ENCODE measurements at places on chromosomes 11 and 22.

- DNase-seq, result peak; percentile 100
Measured at GRCh38 chr11:129143335-129143734, 48.8 kb downstream of the ARHGAP32 start.

DNA sequence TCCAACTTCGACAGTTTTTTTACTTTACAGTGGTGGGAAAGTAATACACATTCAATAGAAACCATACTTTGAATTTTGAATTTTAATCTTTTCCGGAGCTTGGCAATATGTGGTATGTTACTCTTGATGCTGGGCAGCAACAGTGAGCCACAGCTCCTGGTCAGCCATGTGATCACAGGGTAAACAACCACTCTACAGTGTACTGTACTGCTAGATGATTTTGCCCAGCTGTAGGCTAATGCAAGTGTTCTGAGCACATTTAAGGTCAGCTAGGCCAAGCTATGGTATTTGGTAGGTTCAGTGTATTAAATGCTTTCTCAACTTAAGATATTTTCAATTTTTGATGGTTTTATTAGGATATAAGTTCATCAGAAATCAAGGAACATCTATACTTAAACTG, 48.7 kb upstream of the GRIK4 start:
- no peak for DNase-seq

DNA sequence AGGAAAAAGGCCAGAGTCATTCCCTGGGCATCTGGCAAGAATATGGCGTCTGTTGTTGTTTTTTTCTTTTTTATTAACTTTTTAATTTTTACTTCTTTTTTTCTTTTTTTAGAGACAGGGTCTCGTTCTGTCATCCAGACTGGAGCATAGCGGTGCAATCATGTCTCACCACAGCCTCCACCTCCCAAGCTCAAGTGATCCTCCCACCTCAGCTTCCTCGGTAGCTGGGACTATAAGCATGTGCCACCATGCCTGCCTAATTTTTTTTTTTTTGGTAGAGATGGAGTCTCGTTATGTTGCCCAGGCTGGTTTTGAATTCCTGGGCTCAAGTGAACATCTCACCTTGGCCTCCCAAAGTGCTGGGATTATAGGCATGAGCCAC, 54.0 kb upstream of the PRDM11 start:
- no peak for DNase-seq

DNA sequence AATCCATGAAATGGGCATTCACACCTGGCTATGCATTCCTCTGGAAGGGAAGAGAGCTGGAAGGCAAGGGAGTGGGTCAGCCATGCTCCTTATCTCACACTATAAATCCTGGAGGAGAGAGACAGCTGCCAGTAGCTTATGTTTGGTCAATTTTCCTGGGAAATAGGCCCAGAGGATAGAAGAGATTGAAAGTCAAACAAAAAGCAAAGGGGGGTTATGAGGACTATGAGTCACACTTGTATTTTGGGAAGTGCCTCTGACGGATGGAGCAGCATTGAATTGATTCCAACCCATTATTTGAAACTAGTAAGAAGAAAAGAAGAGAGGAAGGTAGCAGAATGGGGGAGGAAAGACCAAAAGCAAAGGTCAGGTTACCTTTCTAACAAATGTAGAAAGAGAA, 25.0 kb downstream of the SNX19 start:
- DNase-seq, result peak; percentile 34

GRCh38 chr11:42713753-42714152, 598.0 kb upstream of the API5 start:
- no peak for DNase-seq

DNA sequence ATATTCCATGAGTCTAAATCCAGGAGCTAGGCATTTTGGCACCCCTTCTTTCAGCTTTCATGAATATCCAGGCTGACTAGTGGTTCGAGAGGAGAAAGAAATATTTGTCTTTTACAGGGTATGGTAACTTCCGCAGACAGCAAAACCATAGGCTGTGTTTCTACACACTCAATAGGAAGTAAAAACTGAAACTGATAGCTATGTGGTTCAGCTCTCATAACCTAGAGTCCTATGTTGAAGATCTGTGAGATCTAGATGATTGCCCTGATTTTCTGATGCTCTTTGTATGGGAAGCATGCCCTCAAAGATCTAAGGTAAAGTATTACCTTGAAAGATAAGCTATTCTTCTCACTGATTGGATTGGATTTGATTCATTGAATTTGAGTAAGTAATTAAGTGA, 118.3 kb downstream of the CD44 start:
- no peak for DNase-seq

DNA sequence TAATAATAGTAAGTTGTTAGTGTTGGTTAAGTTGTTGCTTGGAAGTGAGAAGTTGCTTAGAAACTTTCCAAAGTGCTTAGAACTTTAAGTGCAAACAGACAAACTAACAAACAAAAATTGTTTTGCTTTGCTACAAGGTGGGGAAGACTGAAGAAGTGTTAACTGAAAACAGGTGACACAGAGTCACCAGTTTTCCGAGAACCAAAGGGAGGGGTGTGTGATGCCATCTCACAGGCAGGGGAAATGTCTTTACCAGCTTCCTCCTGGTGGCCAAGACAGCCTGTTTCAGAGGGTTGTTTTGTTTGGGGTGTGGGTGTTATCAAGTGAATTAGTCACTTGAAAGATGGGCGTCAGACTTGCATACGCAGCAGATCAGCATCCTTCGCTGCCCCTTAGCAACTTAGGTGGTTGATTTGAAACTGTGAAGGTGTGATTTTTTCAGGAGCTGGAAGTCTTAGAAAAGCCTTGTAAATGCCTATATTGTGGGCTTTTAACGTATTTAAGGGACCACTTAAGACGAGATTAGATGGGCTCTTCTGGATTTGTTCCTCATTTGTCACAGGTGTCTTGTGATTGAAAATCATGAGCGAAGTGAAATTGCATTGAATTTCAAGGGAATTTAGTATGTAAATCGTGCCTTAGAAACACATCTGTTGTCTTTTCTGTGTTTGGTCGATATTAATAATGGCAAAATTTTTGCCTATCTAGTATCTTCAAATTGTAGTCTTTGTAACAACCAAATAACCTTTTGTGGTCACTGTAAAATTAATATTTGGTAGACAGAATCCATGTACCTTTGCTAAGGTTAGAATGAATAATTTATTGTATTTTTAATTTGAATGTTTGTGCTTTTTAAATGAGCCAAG, 2.7 kb downstream of the NEAT1 start:
- peak; percentile 77 for DNase-seq

DNA sequence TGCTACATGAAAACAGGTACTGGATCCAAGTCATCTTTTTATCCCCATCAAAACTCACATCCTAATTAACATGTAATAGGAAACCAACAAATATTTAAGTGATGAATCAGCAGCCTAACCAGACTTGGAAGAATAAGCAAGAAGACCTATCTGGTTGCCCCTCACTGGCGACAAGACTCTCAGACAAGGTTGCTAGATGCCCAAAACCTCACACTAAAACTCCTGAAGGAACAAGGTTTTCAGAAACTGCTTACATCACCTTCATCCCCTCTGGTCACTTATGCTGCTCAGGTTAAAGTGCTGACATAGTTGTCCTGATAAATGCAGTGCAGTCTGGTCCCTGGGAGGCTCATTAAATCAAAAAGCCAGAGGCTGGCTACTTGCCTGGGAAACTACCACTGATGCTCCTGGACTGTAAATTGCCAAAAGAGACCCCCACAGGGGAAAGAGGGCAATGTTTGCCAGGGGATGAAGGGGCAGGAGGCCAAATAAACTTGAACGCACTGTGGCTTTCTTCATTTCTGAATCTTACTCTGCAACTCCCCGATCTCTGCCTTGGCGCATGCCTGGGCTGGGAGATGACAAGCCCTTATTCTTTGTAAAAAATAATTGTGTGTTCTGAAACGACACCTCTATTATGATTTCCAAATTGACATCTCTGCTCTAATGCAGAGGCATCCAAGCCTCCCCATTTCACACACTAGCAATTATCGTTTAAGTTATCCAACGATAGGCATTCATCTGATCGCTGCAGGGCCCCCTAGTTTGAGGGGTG, 72.7 kb downstream of the AMBRA1 start:
- peak; percentile 73 for DNase-seq

- DNase-seq, result no peak
Measured at GRCh38 chr11:9626496-9627394, 37.1 kb upstream of the SWAP70 start.

- no peak for DNase-seq
Measured at GRCh38 chr11:117815262-117815803, 9.2 kb downstream of the FXYD2 start.

DNA sequence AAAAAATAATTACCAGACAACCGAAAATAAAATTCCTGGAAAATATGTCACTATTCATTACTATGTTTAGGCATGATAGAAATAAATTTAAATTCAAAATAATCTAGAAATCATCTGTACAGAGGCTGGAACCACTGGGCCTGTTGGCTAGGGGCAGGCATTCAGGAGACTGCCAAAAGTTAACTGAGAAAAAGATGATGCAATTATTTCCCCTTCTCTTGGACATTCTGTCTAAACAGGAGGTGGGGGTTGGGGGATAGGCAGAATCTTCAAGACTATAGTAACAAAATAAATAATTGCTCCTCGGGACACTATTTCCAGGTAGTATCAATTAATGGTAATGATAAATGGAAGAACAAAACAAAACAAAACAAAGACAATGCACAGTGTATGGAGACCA, 14.1 kb downstream of the BTBD10 start:
- peak; percentile 19 for DNase-seq

- peak; percentile 50 for DNase-seq
Measured at GRCh38 chr11:9895006-9895405, 231.1 kb downstream of the SWAP70 start.

- no peak for DNase-seq
Measured at GRCh38 chr11:120574876-120575275, 63.3 kb downstream of the GRIK4 start.

DNA sequence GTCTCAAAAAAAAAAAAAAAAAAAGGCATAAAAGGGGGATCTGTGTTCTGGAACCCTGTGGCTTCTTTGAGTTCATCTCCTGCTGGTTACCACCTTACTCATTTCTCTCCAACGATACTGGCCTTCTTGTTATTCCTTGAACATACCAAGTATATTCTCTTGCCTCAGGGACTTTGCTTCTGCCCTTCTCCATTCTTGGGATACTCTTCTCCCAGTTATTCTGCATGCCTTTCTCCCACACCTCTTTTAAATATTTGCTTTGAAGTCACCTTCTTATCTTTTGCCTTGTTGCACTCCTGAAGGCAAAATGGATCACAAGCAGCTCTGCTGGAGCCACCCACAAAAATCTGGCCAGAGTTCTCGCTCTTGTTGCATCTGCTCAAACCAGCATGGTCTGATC, 76.0 kb upstream of the RRM1 start:
- DNase-seq, result no peak

DNA sequence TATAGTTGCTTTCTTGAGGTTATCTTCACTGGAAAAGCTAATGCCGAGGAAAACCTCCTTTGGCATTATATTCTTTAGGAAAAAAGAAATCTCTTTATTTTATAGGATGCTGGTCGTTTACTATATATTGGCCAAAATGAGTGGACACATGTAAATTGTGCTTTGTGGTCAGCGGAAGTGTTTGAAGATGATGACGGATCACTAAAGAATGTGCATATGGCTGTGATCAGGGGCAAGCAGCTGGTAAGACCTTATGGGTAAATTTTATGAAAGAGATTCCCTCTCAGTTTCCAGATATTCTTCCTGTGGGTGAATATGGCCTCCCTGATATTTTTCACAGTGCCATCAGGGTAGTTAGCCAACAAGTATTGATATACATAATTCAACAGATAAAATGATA, 29.4 kb upstream of the TTC36 start:
- DNase-seq, result peak; percentile 72

GRCh38 chr11:69230856-69231425, 63.0 kb upstream of the MYEOV start:
- no peak for DNase-seq

DNA sequence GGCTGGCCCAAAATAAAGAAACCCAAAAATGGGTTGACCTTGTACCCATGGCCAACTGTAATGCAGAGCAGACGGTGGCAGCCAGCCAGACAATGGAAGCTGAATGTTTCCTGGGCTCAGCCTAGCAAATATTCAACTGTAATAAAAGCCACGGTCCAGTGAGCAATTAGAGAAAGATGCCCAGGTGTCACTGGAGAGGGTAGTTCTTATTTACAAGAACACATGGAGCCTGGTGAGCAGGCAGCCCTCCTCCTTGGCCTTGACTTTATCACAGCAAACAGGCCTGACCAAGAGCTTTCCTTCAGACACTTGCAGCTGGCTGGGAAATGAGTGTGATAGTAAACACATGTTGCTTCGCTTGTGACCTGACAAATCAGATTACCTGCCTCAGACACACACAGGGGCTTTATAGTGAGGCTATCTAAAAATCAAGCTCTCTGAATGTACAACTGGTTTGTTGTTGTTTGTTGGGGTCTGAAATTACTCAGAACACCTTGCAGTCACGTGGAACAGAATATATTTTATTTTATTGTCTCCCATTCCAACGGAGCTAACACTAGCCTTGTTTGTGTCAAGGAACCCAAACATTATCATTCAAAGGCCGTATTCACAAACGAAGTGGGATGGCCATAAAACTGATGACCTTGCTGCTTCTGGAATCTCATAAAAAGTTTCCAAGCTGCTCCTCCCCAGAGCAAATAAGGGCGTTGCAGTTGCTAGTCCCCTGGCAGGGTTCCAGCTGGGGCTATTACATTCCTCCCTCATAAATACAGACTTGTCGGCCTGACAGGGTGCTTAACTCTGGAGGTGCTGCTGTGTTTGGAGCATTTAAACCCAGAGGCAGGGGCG, 161.1 kb downstream of the BBOX1 start:
- peak; percentile 81 for DNase-seq

DNA sequence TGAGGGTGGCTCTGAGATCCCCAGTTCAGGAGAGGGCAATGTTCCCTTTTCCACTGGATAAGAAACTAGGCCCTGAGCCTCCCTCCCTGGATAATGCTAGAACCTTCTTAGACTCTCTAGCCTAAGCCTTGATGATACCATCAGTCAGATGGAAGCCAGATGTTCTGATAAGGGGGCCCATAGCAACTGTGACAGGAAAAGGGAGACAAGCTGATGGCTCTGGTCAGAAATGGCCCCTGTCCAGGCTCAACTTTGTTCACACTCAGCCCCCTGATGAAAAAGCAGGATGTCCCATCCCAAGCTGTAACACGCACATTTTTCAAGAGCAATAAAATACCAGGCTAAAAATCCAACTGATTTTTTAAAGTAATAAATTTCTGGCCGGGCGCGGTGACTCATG, 7.2 kb upstream of the OAF start:
- DNase-seq, result no peak

- DNase-seq, result no peak
Measured at GRCh38 chr11:31477528-31478222, 31.7 kb downstream of the IMMP1L start.

GRCh38 chr22:36228944-36229343, 10.4 kb downstream of the APOL2 start:
- no peak for DNase-seq

- DNase-seq, result peak; percentile 51
Measured at GRCh38 chr11:123111465-123111864, 49.5 kb upstream of the HSPA8 start.

GRCh38 chr11:72081821-72082453, 1.3 kb downstream of the LRRC51 start:
- DNase-seq, result no peak

GRCh38 chr22:36048911-36049677, 20.5 kb upstream of the RBFOX2 start:
- DNase-seq, result peak; percentile 55

Measured in fibroblast of skin of back (primary cell).